Stimulated activated CD4-positive, alpha-beta T cell treated with anti-CD3 and anti-CD28 coated beads, Interleukin-15, amount 100 ng/mL, for 1 hour (primary cell): ENCODE measurements at places on chromosomes 12 and 14.

GRCh38 chr14:101066826-101067510, 163.4 kb upstream of the RTL1 start:
- DNase-seq: no peak

- no peak for DNase-seq
Measured at GRCh38 chr14:45715946-45716345, 462.9 kb upstream of the MIS18BP1 start.

DNA sequence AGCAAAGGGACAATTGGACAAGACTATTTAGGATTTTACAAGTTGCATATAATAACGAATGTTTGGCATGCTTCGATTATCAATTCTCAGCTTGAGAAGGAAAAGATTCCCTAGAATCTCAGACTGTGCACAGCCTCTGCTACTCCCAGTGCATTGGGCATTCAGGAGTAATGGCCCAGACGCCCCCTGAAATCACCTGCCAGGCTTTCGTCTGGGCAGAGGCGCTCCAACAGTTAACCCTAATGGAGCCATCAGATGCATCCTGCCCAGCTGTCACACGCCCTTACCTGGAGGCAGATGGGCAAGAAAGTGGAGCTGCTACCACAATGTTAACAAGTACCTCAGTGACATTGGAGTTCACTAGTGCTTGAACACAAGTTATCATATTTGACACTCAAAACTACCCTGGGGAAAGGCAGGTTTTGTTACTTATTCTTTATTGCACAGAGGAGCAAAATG, 927 bp upstream of the LRP6 start:
- no peak for DNase-seq

DNA sequence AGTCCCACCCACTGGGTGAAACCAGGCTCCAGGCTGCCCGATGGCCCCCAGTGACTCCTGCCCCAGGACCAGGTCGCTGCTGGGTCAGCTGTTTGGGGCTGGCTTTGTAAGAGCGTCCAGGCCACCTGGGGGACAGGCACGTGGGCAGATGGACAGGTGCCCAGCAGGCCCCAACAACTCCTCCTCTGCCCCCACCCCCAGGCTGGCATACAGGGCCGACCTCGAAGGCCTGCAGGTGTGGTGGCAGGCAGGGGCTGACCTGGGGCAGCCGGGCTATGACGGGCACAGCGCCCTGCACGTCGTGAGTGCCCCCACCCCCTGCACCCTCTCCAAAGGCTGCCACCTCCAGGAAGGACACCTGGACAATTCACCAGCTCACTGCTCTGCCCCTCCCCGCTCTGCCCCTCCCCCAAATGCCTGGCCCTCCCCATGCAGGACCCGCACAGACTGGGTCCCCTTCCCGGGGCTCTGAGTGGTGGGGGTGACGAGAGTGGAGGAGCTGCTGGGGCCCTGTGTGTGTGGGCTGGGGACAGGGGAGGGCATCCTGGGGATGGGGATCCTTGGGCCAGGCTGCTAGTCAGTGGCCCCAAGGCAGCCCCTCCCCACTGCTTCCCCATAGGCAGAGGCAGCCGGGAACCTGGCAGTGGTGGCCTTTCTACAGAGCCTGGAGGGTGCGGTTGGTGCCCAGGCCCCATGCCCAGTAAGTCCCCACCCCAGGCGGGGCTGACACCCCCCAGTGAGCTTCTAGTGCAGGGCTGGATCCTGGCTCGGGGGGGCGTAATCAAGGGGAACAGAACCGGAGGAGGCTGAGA, 26.0 kb downstream of the ASPG start:
- no peak for DNase-seq

DNA sequence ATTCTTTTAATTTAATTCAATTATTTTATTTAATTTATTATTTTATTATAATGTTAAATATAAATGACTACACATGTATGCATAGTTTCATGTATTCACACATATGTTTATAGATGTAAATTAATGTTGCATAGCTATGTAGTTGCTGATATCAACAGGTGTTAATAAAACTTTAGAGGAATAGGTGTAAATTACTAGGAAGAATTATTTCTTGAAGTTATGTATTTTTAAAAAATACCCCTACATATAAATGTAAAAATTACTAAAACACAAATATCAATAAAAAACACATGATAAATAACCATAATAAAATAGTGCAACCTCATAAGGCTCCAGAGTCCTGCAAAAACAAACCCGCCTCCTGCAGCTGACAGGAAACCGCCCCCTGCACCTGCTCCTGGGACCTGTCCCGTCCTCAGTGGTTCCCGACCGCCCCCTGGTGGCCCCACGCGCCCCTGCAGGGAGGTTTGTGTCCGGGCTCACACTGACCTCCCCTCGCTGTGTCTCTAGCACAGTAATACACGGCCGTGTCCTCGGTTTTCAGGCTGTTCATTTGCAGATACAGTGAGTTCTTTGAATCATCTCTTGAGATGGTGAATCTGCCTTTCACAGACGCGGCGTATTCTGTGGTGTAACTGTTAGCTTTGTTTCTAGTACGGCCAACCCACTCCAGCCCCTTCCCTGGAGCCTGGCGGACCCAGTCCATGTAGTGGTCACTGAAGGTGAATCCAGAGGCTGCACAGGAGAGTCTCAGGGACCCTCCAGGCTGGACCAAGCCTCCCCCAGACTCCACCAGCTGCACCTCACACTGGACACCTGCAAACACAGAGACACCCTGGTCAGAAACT, 1264.0 kb downstream of the TMEM121 start:
- peak; percentile 63 for DNase-seq

- DNase-seq: no peak
Measured at GRCh38 chr14:95524706-95525512, 8.5 kb upstream of the SYNE3 start.

DNA sequence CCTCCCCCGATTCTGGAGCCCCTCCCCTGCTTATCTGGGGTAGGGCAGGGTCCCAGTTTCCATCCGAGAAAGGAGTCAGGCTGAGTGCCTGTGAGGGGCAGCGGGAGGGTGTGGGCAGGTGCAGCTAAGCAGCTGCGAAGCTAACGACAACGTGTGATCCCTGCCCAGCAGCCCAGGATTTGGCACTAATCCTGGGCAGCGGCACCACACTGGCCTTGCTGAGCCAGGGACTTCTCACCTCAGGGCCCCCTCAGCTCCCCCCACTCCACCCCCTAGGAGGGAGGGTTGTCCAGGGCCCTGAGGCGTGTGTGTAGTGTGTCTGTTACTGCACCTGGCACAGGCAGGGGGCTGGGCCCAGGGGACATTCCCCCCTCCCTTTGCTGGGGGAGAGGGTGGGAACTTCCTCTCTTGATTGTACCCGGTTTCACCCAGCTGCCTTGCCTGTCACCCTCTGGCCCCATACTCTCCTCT, 1.8 kb downstream of the SMIM41 start:
- DNase-seq: no peak

GRCh38 chr12:5971194-5971850, 26.3 kb upstream of the ANO2 start:
- no peak for DNase-seq

DNA sequence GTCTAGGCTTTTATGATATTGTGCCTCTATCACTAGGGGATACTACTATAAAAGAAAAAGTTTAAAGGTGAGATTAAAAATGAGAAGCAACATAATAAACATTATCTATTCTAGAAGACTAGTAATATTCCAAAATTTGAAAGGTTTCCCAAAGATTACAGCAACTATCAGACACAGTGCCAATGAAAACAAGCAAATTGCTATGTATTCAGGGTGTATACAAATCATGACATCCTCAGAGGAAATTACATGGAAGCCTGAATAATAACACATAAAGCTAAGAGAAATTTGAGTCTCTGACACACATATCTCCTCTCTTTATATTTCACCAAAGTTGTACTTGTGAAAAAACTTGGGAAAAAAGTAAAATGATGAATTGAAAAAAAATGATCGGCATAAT, 327.0 kb downstream of the SEC23A start:
- DNase-seq: no peak

- no peak for DNase-seq
Measured at GRCh38 chr12:3417113-3417512, 73.9 kb upstream of the PRMT8 start.

GRCh38 chr12:5317556-5317955, 114.4 kb upstream of the NTF3 start:
- DNase-seq: no peak

- DNase-seq: no peak
Measured at GRCh38 chr12:21453312-21453852, 15.9 kb downstream of the PYROXD1 start.

DNA sequence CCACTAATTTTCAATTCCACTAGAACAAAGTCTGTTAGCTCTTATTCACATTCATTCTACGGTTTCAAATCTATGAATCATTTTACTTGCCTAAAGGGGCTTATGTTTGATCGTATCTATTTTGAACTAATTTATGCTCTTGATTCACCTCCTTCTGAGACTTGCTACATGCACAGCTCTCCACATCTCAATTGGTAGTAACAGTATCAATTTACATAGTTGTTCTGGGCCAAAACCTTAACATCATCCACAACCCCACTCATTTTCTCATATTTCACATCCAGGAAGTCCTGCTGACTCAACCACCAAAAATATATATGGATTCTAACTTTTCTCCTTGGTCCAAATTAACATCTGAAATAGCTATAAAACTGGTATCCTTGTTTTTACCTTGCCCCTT, 208.6 kb downstream of the RASSF9 start:
- no peak for DNase-seq

DNA sequence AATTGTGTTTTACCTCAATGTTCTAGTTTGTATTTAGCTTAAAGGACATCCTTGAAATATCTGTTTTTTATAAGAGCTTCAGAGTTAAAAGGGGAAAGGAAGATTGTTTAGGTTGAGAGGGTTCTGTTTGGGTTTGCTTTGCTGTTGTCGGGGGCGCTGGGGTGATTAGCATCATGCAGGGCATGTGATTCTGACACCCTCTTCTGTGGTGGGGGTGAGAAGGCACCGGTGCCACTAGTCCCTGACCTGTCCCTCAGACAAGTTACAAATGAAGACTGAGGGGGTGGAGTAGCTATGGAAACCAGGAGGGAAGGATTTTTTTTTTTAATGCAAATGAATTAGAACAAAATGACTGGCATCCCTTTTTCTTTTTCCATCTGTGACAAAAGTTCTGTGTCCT, 291.3 kb downstream of the RPAP3 start:
- DNase-seq: no peak

DNA sequence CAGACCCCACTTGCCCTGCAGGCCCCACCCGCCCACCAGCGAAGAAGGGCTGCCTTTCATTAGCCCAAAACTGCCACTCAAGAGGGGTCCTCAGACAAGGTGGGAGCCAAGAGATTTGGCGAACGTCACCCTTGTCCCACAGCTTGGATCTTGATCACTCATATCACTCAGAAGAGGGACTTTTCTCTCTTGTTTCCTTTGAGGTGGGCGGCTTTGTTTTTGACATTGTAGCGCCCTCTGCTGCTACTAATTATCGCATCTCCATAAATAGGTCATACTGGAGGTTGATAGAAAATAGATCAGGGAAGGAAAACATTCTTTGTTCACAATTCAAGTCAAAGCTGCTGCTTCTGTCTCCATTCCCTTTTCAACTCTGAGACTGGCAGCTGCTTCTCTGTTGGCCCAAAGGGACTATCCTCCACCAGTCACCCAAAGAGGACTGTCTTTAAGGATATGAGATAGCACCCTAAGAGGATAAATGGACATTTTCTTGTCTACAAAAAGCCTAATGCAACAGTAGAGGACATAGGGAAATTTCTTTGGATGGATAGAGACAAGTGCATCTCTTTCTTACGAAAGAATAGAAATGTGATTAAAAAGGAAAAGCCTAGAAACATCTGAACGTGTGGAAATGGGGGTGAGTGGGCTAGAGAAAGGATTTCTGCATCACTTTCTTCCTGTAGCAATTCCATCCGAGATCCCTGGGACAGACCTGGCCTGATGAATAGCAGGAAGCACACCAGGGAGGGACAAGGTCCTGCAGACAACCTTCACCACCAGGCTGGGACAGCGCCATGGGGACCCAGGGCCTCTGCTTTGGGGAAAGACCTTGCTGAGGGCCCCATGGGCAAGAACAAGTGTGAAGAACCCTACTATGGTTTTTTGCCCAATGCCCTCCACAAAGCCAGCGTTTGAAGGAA, 115.8 kb downstream of the DAD1 start:
- DNase-seq: no peak

GRCh38 chr14:89266754-89267153, 150.3 kb downstream of the FOXN3 start:
- no peak for DNase-seq

GRCh38 chr12:68915055-68915454, 17.9 kb downstream of the CPM start:
- DNase-seq: no peak

GRCh38 chr14:71166180-71166837, 259.1 kb downstream of the PCNX1 start:
- no peak for DNase-seq

- DNase-seq: no peak
Measured at GRCh38 chr14:94038921-94039629, 12.9 kb downstream of the OTUB2 start.

GRCh38 chr12:22100958-22101748, 55.1 kb downstream of the CMAS start:
- no peak for DNase-seq

DNA sequence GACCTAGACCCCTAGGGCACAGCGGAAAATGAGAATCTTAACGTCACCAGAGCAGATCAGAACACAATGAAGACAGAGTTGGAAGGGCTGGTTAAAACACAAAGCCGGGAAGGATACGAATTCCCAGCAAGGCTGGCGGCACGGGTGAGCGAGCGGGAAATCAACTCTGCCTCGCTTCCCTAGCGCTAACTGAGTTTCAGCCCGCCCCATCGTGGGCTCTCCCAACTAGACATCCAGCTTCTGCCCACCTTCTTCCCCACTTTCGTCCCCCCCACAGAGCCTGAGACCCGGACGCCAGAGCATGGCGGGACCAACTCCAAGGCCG, 377 bp downstream of the CCNT1 start:
- DNase-seq: no peak

DNA sequence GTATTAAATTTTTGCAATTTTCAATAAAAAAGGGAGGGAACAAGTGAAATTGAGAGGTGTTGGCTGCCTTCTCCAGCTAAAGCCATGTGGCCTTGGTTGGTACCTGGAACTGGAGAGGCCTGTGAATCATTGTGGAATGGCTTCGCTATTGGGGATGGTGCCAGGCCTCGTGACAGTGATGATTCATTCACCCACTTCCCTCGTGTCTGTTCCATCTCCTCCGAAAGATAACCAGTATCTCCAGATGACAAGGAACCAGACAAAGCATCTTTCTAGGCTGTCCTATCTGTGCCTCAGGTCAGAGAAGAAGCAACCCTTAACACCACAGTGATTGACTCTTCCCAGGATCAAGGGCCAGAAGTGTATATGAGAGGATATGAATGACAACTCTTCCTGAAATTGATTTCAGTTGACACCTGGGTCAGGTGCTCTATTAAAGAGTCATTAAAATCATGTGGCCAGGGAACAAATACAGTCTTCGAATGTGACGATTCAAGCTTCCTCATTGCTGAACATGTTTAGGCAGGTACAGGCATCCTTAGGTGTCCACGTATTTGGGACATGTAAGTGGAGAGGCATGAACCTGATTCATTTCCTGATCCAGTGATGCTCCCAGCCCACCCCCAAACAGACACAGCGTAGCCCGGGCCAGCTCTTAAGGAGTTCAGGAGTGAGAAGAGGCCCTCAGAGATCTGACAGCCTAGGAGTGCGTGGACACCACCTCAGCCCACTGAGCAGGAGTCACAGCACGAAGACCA, at the start of gene RNASE7:
RNASE7 (plus strand) TSS at position 687 of the 758 bp plus-strand sequence. CDS start 631 bp downstream, outside the sequence.
- DNase-seq: no peak
